ENCODE measurements at places on chromosomes 3 and 15.
A peak's percentile ranks its signal among the peaks of the same experiment; 100 is the strongest.

GRCh38 chr3:98021830-98022560, 13.1 kb downstream of the GABRR3 start:
- DNase-seq, result no peak

DNA sequence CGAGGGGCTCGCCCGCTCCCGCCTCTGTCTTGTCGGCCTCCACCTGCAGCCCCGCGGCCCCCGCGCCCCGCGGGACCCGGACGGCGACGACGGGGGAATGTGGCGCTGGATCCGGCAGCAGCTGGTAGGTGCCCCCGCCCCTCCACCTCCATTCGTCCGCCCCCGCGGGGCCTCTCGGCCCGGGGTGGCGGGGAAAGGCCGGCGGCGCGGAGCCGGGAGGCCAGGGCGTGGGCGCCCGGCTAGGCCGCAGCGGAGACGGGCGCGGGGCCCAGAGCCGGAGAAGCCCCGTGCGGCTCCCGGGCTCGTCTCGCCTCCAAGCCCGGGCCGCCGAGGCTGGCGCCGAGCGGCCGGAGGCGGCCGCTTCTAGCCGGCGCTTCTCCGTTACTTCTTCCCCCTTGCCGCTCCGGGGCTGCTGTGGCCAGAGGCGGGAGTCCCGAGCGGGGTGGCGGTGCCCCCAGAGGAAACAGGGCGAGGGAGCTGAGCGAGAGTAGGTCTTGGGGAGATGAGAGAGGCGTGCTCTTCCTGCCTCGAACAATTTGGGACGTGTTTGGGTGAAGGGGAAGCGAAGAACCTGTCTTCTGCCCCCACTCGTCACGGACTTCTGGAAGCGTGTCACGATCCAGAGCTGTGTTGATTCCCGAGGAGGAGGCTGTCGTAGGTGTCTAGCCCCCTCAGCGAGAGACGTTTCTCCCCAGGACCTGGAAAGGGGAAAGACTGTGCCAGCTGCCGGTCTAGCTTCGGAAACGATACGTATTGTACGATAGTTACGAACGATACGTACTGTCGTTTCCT, 555 bp downstream of the ATP11B start:
- peak; percentile 1 for DNase-seq

DNA sequence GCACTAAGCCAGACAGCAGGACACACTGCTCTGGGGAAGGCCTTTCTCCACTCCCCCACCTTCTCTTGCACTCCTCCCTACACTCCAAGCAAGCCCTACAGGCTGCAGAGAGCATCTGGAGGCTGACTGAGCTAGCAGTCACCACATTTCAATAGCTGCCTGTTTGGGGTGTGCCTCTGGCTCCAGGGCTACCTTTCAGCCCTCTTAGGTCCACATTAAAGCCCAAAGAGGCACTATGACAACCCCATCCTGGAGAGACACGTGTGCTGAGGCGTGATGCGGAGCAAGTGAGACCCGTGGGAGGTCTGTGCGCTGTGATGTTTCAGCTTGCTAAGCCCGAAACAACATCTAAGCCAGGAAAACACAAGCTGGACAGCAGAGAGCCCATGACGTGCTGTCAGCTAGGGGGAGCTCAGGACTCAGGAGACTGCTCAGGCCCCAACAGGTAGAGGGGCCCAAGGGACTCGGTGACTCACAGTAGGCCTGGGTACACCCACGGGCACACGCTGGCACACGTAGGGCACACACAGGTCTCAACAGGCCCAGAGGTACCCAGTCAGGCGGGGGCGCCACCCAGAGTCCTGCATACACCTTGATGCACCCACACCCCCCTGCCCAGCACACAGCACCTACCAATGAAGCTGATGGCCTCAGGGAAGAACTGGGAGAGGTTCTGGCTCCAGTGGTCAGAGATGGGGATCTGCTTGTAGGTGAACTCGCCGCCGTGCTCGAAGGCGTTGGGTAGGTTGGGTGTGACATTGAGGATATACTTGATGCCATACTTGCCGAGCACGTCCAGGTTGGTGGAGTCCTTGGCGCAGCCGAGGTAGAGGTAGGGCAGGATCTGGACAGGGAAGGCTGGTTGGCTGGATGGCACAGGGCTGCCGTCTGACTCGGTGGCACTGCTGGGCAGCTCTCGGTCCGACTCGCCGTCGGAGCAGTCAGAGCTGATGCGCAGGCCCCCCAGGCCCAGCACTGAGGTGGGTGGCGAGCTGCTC, 2.8 kb downstream of the DUSP7 start:
- DNase-seq, result no peak

- DNase-seq, result no peak
Observed at GRCh38 chr3:117165601-117166051, 456.0 kb downstream of the TUSC7 start.

DNA sequence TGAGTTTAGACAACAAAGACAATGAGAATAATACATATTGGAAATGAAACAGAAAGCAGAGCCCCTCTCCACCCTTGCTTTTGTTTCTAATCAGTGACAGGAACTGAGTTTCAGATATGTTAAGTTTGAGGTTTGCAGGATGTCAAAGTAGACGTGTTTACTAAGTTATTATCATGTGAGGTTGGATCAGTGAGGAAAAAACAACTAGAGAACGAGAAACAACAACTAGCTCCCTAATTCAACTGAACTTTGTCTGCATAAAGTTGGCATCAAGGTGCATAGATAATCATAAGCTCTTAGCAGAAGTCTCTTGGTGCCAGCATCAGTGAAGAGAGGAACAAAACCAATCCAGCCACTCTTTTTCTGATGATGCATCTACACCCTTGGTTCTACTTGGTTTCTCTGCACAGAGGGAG, 491.1 kb upstream of the NR2F2 start:
- no peak for DNase-seq

- DNase-seq, result no peak
Observed at GRCh38 chr15:89364341-89364740, 29.7 kb upstream of the POLG start.

DNA sequence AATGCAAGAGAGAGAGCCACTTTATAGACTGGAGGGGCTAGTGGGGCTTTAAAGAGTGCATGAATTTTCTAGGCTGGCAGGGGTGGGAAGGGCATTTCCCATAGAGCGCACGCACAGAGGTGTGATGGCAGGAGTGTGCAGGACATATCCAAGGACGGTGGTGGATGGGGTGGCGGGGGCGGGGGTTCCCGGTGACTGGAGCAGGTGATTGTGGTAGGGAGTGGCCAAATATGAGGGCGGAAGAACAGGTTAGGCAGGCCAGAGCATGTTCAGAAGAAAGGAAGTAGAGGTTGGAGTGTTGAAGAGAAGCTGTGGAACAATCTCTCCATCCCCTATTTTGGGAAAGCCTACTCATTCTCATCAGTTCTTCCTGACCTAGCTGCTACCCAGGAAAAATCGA, 18.1 kb downstream of the FAM81A start:
- DNase-seq, result no peak

- no peak for DNase-seq
Observed at GRCh38 chr3:51311055-51311454, 74.0 kb upstream of the MANF start.

DNA sequence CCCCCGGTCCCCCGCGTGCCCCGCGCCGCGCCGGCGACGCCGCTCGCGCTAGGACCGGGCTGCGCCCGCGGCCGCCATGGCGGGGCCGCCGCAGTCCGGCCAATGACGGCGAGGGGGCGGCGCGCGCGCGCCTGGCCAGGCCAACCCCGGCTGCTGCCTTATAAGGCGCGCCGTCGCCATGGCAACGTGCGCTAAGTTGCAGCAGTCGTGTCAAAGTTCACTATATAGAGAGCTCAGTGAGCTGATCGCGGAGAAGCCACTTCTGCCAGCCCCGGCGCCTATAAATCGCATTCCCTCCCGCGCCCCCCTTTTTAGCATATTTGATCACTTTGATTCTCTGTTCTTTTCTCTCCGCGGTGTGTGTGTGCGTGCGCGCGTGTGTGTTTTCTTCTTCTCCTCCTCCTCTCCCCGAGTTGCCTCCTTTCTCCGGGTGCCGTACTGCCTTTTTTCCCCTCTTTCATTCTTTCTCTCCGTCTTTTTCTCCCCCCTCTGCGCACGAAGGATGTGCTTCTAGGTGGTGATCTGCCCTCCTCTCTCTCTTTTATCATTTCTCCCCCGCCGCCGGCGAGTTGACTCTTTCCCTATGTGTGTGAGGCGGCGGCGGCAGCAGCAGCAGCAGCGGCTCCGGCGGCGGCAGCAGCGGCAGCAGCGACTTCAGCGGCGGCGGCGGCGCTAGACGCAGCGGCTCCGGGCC, at the start of gene NR2F2:
NR2F2 (plus strand) TSS at position 251 of the 694 bp plus-strand sequence. CDS start 1,406 bp downstream, outside the sequence.
- DNase-seq, result no peak

DNA sequence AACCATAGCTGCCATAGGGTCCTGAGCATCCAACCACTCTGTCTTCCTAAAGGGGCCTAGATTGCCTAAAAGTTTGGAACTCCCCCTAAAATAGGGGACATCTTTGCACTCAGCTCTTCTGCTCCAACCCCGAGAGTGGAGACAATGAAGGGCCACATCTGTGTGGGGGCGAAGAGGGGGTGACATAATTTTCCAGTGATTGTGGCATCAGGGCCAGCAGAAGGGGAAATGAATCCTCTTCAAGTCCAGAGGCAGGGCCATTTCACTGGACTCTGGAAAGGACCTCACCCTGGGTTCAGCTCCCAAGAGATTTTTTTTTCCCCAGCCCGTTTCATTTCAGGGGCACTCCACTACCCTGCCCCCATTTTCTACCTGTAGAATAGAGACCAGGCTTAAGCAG, 4.6 kb upstream of the ANKRD63 start:
- no peak for DNase-seq

DNA sequence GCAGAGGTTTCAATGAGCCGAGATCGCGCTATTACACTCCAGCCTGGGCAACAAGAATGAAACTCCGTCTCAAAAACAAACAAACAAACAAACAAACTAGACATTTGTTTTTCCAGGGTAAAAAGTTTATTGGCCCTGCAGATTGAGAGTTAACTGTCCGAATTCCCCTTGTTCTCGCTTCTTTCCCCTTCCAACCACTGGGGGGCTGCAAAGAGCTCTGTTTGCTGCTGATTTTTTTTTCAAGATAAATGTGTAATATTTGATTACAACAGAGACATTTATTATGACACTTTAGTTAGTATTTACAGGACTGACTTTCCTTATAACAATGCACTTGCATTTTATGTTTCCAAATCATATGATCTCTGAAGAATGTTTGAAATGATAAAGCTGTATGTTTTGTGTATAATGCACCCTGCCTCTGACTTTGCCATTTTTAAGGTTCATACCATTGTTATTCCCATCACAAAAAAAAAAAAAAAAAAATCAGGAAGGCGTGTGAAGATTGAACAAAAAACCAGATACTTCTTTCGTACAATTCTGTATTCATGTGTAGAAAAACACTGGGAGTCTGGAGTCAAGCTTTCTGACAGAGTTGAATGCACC, 2.8 kb downstream of the CLSTN2 start:
- no peak for DNase-seq

DNA sequence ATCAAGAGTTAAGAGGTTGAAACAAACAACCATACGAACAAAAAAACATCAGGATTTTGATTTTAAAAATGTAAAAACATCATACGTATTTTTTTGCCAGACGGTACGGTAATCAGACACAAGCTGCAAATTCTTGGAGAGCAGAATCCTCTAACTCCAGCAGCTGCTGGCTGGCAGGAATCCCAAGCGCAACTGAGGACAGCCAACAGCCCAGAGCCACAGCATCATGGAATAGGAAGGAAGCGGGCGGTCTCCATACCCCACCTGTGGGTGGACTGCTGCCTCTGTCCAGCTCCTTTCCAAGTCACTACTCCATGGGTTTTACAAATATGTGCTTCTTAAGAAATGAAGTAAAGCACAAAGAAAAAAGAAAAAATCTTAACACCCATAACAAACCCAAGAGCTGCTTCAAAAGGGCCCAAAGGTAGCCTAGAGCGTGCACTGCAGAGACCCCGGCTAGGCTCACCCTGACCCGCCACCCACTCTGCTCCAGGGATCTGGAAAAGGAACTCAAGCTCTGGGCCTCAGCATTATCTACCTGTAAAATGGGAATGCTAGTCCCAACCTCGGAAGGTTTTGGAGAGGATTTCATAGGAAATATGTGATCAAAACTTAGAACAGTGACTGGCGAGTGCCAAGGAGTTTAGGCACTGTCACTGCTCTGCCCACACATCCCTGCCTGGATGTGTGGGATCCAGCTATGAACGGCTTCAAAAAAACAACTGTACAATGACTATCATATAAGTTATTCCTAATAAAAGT, 33.4 kb downstream of the ZXDC start:
- no peak for DNase-seq

DNA sequence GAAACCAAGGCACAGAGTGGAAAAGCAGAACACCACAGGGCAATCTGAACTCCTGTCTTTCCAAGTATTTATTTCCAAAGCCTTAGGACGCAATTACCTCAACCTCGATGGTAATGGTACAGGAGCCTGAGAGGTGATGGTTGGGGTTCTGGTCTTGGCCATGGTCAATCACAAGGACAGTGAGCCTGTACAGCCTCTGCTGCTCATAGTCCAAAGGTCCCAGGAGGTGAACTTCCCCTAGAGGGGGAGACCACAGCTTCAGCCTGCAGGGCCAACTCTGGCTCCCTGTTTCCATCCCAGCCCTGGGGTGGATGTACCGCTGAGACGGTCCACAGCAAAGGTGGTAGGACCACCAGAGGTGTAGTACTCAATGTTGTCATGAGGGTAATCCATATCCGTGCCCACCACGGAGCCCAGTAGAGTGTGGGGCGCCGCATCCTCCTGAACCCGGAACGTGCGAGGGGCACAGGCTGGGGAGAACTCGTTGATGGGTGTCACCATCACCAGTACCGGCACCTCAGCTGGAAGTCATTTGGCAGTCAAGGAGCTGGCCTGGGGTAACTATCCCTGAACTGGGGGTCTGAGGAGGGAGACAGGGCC, 6.1 kb downstream of the CDHR4 start:
- no peak for DNase-seq

GRCh38 chr15:51706291-51706690, 25.0 kb downstream of the SCG3 start:
- no peak for DNase-seq

- DNase-seq, result peak; percentile 34
Observed at GRCh38 chr15:70023064-70023768, 74.5 kb downstream of the TLE3 start.

DNA sequence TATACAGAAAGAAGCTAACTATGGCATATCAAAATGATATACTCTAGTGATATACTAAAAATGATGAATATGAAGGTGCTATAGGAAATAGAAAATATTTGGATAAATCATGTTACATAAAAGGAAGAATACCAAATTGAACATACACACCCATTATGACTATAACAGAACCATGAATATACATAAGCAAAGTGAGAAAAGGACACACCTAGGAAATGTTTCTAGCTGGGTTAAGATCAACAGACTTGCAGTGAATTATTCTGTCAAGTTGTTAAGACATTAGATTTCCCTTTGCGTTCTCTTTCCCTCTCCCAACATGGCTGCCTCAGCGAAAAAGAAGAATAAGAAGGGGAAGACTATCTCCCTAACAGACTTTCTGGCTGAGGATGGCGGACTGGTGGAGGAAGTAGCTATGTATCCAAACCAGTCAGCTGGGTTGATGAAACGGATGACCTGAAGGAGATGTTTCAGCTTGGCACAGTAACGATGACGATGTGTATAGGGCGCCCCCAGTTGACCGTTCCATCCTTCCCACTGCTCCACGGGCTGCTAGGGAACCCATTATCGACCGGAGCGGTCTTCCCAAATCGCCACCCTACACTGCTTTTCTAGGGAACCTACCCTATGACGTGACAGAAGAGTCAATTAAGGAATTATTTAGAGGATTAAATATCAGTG, 20.2 kb upstream of the PARP14 start:
- no peak for DNase-seq

- DNase-seq, result no peak
Observed at GRCh38 chr15:59611276-59612260, at the start of gene GCNT3. TSS of gene GCNT3 (plus strand) at chr15:59611783. CDS start at chr15:59618239, 6,456 bp downstream.

- DNase-seq, result no peak
Observed at GRCh38 chr3:15204005-15204404, 2.0 kb upstream of the CAPN7 start.

GRCh38 chr3:161800985-161801559, 304.5 kb downstream of the OTOL1 start:
- DNase-seq, result no peak

Measured in stimulated activated CD8-positive, alpha-beta memory T cell treated with anti-CD3 and anti-CD28 coated beads, Interleukin-4, amount 100 ng/mL, for 1 hour (primary cell).